CD4-positive, alpha-beta T cell treated with Interleukin-1 beta for 1 hour (primary cell): ENCODE measurements at places on chromosomes 1 and 21.
A peak's percentile ranks its signal among the peaks of the same experiment; 100 is the strongest.

- DNase-seq, result no peak
Observed at GRCh38 chr1:222331765-222332164, 216.1 kb downstream of the HHIPL2 start.

GRCh38 chr1:44546403-44547053 lies 127.8 kb downstream of the TMEM53 start:
- DNase-seq, result no peak

DNA sequence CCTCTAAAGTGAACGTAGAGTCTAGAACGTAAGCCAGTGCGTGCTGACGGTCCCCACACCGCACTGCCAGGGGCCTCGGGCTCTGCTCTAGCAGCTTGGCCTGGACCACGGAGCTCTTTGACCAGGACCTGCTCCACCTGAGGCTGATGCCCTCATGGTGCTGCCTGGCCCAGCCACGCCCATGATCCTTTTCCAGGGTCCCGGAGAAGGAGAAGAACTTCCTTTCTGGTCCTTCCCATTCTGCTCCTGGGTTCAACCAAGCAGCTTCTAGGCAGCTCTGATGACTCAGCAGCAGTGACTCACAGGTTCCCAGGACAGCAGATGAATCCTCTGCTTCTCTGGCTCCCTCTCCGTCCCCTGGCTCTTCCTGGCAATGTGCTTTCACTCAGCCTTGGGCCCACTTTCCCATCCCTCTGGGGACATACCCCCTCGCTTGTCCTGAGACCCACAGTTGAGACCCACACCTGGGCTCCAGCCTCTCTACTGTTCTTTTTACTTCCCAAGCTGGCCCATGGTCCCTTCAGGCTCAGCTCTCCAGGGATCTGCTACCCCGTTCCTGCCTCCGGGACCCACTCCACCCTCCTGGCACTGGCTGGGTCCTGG lies 246.3 kb upstream of the RAB4A start:
- peak; percentile 59 for DNase-seq

DNA sequence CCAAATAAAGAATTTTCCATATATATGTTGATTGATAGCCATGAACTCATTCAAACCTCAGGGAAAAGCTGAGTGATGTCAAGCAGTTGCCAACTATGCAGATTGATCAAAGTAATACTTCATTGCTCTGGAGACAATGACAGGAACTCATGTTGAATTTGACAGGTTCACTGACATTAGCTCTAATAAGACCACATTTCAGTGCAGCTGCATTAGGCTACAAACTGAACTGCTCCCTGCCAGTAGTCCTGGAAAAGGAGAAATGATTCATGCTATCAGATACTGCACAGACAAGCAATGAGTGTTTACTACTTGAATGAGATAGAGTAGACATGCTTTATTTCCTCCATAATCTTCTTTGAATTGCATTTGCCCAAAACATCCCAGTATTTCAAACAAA lies 948.4 kb downstream of the MRPL39 start:
- DNase-seq, result no peak

- DNase-seq, result no peak
Observed at GRCh38 chr1:101382135-101382534, 145.3 kb downstream of the S1PR1 start.

DNA sequence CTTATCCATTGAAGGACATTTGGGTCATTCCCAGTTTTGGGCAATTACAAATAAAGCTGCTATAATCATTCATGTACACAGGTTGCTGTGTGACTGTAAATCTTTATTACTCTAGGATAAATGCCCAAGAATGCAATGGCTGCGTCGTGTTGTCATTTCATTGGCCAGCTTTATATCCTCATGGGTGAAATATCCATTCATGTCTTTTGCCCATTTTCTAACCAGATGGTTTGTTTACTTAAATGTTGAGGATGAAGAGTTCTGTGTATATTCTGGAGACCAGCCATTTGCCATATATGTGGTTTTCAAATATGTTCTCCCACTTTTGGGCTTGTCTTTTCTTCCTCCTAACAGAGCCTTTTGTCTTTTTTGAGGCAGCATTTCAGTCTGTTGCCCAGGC lies 25.3 kb downstream of the TRIM11 start:
- no peak for DNase-seq

DNA sequence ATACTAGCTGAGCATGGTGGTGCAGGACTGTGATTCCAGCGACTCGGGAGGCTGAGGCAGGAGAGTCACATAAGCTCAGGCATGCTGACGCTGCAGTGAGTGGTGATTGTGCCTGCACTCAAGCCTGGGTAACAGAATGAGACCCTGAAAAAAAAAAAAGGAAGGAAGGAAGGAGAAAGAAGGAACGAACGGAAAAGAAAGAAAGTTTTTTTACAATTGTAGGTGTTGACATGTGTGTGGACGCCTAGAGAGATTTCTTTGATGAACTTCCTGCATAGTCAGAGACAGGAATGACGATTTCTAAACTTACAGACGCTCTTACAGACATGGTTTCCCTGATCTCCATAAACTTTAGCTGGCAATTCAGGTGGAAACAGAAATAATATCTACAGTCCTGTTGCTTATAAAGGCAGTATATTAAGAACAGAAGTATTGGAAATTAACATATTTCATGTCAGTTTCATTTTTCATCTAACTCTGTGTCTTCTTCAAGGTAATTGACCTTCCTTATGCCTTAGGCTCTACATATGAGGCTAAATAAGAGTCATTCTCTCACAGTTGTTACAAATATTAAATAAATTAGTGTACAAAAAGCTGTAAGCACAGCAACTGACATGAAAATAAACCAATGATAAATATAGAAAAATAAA lies 4.1 kb downstream of the SAMSN1 start:
- peak; percentile 58 for DNase-seq

DNA sequence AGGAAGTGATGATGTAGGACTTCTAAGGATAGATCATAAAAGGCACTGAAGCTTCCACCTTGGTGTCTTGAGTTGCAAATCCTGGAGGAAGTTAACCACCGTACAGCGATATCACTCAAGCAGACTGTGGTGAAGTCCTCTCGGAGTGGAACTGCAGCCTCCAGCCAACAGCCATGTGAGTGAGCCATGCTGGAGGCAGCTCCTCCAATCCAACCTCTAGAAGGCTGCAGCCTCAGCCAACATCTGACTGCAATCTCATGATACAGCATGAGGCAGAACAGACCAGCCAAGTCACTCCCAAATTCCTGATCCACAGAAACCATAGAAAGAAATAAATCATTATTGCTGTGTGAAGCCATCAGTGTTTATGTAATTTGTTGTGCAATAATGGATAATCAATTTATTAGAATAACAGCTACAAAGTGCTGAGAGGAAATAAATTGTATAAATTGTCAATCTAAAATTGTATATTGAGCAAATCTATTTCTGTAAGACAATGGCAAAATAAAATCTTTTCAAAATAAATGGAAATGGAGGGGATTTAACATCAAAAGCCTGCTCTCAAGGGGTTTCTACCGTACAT lies 65.0 kb downstream of the PRSS38 start:
- DNase-seq, result no peak

DNA sequence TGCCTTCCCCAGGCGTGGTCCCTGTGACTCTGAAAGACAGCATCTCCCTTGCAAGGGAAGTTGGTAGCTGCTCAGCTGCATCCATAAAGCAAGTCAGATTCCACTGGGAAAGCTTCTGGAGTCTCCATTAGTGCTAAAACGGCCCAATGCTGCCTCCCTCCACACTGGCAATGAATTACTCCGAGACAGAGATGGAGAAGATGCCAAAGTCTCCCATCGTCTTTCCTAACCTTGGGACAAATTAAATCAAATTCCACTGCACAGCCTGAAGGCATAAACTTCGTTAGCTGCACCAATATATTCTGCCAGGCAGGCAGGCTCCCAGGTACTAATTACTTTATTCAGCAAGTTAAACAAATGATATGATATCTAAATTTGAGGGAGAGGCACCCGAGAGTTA lies 106.3 kb upstream of the GJB5 start:
- no peak for DNase-seq

GRCh38 chr1:182061594-182061993 lies at the start of gene ZNF648:
ZNF648 (minus strand) TSS chr1:182061712; CDS start chr1:182058010, 3,702 bp downstream.
- DNase-seq, result no peak

DNA sequence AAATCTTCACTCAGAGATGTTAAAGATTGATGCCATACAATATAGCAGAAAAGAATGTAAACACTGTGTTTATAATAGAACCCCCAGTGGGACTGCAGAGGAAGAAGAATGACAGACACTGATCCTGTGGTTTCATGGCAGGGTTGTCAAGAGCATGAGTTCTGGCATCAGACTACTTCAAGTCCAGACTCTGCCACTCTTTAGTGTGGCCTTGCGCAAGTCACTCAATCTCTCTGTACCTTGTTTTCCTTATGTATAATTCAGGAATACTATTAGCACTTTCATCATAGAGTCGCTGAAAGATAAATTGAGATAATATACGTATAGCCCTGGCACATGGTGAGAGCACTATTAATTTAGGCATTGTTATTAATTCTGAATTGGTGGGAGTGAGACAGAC lies 38.5 kb upstream of the BCL9 start:
- DNase-seq, result no peak

DNA sequence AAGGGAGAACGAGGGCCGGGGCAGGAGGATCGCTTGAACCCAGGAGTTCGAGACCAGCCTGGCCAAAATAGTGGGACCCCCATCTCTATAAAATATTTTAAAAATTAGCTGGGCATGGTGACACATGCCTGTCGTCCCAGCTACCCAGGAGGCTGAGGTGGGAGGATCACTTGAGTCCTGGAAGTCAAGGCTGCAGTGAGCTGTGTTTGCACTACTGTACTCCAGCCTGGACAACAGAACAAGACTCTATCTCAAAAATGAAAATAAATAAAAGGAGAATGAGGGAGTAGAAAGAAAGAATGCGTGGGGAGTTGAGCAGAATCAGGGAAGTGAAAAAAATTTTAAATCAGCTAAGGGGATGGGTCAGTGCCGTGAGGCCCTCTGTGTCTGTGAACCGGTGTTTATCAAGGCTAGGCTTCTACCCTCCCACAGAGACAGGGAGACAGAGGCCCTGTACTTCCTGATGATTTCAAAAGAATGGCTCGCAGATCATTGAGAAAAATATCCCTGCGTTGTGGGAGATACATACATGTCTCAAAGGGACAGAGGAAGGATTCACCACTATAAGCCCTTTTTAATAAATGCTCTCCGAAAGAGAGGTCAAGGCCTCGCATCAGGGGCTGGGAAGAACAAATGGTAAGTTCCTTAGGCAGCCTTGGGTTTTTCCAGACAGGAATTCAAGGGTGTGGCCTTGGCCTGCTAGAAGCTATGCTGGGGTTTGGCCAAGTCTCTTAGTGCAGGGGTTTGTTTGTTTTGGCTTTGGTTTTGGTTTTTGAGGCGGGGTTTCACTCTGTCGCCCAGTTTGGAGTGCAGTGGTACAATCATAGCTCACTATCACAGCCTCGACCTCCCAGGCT lies 20.7 kb downstream of the IL10RB start:
- no peak for DNase-seq

DNA sequence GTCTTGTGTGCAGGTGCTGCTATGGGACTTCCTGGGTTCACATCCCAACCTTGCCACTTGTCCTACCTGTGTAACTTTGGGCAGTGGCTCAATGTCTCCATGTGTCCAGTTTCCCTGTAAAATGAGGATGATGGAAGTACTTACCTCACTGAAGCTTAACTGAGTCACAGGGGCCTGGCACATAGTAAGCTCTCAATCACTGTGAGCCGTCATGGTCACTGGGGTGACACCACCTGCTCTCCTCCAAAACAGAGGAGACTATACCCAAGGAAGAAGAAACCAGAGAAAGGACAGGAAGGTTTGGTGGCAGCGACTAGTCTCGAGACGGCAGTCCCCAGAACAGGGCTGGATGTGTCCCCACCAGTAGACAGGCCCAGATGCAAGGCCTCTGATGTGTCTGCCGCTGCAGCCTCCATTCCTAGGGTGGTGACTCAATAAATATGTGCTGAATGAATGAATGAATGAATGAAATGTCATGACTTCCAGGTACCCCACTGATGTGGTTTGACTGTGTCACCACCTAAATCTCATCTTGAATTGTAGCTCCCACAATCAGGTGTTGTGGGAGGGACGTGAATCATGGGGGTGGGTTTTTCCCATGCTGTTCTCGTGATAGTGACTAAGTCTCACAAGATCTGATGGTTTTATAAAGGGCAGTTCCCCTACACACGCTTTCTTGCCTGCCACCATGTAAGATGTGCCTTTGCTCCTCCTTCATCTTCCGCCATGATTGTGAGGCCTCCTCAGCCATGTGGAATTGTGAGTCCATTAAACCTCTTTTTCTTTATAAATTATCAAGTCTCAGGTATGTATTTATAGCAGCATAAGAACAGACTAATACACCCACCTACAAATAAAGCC lies 13.0 kb upstream of the LRP8 start:
- DNase-seq, result no peak

- DNase-seq, result no peak
Observed at GRCh38 chr1:25715888-25716287, 84.1 kb upstream of the SELENON start.

GRCh38 chr1:196128835-196129234 lies 479.4 kb downstream of the KCNT2 start:
- DNase-seq, result no peak

- DNase-seq, result no peak
Observed at GRCh38 chr1:113809670-113810602, 2.3 kb downstream of the RSBN1 start.

- DNase-seq, result no peak
Observed at GRCh38 chr1:201501144-201501543, 5.8 kb downstream of the CSRP1 start.

DNA sequence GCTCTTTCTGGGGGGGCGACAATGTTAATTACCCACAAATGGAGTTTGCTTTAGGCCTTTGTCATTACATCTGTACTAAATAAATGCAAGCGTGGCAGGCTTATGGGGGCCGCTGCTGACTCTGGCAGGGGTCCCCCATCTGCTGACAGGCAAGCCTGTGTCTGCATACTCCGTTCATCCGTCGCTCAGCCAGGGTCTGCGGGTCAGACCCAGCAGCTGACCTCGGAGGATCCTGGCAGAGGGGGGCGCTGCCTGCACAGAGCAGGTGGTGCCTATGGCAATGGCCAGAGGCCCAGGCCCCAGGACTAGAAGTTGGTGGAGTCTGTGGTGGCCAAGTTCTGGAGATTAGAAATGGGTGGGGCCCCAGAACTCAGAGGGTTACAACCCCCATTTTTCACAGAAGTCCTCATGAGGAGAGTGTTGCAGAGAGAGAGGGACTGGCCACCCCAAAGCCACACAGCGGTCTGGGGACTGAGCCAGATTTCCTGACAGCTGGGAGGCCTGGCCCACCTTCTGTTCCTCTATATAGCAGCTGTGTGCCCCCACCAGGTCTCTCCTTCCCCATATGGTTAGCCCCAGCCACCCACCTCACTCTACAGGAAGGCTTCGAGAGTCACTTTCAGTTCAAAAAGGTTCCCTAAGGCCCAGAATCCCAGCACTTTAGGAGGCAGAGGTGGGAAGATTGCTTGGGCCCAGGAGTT lies 31.0 kb downstream of the TTC39A start:
- DNase-seq, result no peak

GRCh38 chr1:111538343-111539025 lies 35.1 kb upstream of the ADORA3 start:
- DNase-seq, result no peak

GRCh38 chr1:116266864-116267212 lies 106.2 kb upstream of the ATP1A1 start:
- DNase-seq, result no peak

- no peak for DNase-seq
Observed at GRCh38 chr1:207897188-207897587, 13.7 kb downstream of the CD34 start.
